ENCODE measurements at places on chromosomes 2 and 18. TPM values are rescaled to one million over a fixed set of nuclear protein-coding genes. Genes with fewer than 3 reads are reported as not detected.

DNA sequence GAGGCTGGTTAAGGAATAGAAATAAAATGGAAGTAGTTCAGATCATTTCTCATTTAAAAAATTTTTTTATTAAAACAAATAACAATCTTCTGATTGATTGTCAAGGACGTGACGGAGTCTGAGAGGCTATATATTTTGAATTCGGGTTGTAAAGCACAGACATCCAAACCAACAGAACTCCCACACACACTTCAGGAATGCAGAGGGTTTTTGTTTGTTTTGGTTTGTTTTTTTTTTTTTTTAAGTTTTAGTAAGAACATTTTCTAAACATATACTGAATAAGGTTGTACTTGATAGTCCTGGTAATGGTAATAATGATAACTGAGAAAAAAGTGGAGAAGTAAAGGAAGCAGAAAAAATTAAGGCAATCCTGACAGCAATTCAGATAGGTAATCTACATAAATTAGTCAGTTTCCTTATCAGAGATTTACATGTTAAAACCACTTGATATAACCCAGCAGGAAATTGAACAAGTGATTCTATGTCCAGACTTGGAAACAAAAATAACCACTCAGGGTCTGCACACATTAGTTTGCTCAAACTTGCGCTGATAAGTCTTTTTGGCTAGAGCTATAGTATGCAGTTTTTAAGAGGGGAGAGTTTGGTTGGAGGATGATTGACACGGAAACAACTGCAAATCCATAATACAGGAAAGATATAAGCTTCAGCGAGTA is 51.5 kb upstream of the CTAGE1 start:
- DNase-seq: no peak

GRCh38 chr2:156147594-156148330 is 184.8 kb downstream of the NR4A2 start:
- no peak for DNase-seq

- DNase-seq: no peak
Observed at GRCh38 chr2:111039628-111040383, 80.9 kb upstream of the BCL2L11 start.

PASK gene
- total RNA-seq: 62.0 TPM

Measured in activated CD4-positive, alpha-beta T cell treated with anti-CD3 and anti-CD28 coated beads, Interleukin-2, amount 10 ng/mL, durations not matched to agents 7 days and 5 days (primary cell).